CD4-positive, alpha-beta T cell treated with Interleukin-15 for 1 hour (primary cell): ENCODE measurements at places on chromosomes 13 and 19.
A peak's percentile ranks its signal among the peaks of the same experiment; 100 is the strongest.

- DNase-seq, result no peak
Measured at GRCh38 chr13:108315273-108315672, 45.8 kb downstream of the TNFSF13B start.

DNA sequence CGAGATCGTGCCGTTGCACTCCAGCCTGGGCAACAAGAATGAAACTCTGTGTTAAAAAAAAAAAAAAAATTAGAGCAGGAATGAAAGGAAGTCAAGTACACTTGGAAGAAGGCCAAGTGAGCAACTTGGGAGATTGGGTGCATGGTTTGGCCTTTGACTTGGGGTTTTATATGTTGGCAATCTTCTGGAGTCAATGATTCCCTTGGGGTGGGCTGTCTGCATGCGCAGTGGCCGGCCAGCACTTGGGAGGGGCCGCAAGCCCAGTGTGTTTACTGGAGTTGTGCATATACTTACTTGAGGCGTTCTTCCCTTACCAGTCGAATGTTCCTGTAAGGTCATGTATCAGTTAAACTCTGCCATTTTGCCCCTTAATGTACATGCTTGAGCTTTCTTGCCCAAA, 103.9 kb downstream of the FAM216B start:
- no peak for DNase-seq

GRCh38 chr19:56294549-56294948, 20.1 kb downstream of the ZSCAN5A start:
- DNase-seq, result no peak

DNA sequence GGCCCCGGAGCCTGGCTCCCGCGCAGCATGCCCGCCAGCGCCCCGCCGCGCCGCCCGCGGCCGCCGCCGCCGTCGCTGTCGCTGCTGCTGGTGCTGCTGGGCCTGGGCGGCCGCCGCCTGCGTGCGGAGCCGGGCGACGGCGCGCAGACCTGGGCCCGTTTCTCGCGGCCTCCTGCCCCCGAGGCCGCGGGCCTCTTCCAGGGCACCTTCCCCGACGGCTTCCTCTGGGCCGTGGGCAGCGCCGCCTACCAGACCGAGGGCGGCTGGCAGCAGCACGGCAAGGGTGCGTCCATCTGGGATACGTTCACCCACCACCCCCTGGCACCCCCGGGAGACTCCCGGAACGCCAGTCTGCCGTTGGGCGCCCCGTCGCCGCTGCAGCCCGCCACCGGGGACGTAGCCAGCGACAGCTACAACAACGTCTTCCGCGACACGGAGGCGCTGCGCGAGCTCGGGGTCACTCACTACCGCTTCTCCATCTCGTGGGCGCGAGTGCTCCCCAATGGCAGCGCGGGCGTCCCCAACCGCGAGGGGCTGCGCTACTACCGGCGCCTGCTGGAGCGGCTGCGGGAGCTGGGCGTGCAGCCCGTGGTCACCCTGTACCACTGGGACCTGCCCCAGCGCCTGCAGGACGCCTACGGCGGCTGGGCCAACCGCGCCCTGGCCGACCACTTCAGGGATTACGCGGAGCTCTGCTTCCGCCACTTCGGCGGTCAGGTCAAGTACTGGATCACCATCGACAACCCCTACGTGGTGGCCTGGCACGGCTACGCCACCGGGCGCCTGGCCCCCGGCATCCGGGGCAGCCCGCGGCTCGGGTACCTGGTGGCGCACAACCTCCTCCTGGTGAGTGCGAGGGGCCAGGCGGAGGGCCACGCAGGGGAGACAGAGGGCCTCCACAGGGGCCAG, at the start of gene KL:
TSS of gene KL (plus strand) at position 10 of the 909 bp plus-strand sequence. CDS start at position 28, 18 bp downstream.
- DNase-seq, result no peak

DNA sequence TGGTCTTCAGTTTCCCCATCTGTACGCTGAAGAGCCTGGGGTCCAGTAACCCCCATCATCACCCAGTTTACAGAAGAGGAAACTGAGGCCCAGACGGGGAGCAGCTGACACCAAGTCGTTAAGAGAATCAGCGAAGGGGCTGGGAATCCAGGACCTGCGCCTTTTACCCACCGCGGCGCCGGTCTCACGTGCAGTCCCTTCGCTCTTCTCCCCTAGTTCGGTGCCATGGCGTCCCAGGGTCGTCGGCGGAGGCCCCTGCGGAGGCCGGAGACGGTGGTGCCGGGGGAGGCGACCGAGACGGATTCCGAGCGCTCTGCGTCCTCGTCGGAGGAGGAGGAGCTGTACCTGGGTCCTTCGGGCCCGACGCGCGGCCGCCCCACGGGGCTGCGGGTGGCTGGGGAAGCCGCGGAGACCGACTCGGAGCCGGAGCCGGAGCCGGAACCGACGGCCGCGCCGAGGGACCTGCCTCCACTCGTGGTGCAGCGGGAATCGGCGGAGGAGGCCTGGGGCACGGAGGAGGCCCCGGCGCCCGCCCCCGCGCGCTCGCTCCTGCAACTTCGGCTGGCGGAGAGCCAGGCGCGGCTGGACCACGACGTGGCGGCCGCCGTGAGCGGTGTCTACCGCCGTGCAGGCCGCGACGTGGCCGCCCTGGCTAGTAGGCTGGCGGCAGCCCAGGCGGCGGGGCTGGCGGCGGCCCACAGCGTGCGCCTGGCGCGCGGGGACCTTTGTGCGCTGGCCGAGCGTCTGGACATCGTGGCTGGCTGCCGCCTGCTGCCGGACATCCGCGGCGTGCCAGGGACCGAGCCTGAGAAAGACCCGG, 698 bp downstream of the BLOC1S3 start:
- DNase-seq, result no peak

- DNase-seq, result no peak
Measured at GRCh38 chr13:25738342-25739196, 313.2 kb downstream of the SHISA2 start.

GRCh38 chr13:74115133-74115532, 19.1 kb downstream of the KLF12 start:
- DNase-seq, result no peak

DNA sequence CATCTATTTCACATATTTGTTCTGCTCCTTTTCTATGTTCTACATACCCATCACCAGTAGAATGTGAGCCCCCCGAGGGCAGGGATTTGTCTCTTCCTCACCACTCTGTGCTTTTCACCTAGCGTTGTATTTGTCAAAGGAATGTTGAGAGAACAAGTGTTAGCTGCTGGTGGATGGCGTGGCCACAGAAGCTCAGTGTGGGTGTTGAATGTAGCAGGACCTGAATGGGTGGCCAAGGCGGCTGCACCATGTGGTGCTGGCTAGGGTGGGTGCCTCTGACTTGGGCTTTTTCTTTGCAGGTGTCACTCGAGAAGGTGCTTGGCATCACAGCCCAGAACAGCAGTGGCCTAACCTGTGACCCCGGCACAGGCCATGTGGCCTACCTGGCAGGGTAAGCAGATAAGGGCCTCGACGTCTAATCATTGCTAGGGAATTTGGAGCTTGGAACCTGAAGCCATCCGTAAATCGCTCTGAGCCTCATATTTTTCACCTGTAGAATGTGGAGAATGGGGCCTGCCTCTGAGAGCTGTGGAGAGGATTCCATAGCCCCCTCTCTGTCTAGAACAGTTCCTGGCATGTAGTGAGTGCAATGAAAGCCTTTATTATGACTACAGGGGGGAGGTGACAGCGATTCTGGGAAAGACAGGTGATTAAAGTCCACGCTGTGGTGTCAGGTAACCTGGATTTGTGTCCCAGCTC, 3.9 kb downstream of the WDR62 start:
- DNase-seq, result no peak

- DNase-seq, result no peak
Measured at GRCh38 chr13:104854007-104854406, 1681.5 kb downstream of the EFNB2 start.

GRCh38 chr13:31930490-31930889, 101.1 kb upstream of the FRY start:
- DNase-seq, result no peak

DNA sequence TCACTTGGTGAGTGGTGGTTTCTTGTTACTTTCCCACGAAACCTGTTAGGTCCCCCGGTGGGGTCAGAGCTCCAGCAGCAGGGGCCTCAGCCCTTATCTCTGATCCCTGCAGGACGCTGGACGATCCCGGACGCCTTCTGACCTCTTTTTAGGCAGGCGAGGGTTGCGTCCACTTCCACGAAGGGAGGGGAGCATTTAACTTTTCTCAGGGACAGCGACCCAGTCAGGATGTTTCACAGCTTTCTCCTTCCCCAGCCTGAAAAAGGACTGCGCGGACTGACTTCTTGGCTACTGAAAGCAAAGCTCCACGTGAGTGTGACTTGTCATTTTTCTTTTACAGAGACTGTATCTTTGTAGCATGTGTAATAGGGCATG, 692 bp downstream of the ZNF234 start:
- DNase-seq, result no peak

DNA sequence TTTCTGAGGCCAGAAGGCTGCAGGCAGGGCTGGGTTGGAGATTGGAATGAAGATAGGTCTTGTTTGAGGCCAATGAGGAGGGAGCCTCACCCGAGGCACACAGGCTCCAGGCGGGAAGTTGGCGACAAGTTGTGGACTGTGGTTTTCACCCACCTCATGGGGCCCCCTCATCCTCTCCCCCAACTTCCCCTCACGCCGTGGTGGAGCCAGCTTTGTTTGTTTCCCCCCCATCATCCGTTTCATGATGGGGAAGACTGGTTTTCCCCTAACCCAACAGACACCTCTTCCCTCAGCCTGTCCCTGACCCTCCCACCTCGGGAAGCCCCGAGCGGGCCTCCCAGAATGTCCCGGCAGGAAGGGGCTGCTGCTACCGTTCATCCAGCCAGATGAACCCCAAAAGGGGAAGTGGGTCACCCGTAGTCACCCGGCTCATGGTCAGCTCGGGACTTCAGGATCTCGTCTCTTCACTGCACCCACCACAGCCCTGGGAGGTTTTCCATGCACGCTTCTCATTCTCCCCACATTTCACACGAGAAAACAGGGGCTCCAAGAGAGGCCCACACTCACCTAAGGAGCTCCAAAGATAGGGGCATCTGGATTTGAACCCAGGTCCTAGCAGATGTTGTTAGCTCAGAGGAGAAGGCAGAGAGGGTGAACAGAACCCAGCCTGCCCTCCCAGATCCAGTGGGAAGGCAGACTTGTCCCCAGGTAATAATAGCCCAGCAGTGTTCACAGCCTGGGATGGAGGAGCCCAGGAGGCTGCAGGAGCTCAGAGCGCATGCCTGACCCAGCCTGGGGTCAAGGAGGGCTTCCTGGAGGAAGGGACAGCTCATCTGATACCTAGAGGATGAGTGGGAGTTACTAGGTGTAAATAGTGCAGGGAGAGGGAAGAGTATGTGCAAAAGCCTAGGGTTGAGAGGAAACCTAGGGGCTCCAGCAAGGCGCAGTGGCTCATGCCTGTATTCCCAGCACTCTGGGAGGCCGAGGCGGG, 23.5 kb downstream of the CEACAM16 start:
- peak; percentile 69 for DNase-seq

DNA sequence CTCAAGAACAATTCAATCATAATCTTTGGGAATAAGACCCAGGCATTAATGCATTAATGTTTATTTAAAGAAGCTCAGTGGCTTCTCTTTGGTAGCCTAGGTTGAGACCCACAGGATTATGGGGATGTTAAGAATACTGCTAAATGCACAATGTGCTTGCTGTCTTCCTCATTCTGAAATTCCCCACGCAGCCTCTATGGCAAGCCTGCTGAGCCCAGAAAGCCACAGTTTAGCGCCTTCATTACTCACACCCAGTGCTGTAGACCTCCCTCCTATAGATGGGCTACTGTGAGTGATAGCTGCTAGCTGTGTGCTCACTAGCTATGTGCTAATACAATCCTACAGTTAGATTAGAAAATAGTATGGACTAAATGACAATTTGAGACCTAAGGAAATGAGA, 90.6 kb downstream of the TNFSF13B start:
- no peak for DNase-seq

- no peak for DNase-seq
Measured at GRCh38 chr13:64441740-64442139, 2788.4 kb downstream of the PCDH9 start.

- DNase-seq, result no peak
Measured at GRCh38 chr19:41161903-41162302, 31.1 kb upstream of the CYP2S1 start.

DNA sequence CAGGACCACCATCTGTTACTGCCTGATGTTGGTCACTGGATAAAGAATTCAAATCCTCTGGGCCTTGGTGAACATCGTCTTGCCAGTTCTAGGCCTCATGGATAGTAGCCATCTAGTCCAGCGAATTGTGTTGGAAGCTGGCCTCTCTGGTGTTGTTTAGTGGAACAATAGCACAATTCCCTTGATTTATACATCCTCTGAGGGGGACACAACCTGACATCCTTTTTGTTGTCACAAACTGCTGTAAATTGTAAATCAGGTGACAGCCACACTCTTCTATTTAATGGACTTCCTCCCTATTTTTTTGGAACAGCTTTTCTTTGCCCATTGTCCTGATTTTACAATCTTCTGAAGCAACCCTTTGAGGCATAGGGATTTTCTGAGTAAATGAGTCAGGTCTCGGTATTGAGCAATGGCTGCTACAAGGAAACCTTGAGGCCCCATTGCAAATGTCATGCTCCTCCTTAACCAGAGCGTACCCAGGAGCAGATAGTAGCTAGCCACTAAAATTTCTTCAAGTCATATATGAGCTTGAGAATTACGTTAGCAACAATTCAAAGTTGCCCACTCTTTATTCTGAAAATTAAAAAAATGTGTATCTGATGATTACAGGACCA, 263.3 kb downstream of the COG6 start:
- DNase-seq, result no peak

GRCh38 chr13:45511310-45512097, 46.8 kb downstream of the COG3 start:
- peak; percentile 18 for DNase-seq

DNA sequence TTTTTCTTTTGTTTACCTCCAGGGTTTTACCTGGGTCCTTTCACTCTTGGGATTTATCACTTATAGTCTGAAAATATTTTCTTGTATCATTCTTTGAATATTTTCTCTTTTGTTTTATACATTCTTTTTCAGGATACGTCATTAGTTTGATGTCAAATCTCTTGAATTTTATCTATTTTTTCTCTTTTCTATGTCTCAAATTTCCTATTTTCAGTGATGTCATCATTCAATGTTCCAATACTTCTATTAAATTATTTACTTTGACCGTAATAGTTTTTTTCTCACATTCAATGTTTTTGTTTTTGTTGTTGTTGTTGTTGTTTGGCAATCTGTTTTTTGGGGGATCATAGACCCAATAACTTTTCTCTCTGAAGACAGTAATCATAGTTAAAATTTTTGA, 83.5 kb downstream of the PRR20E start:
- DNase-seq, result no peak

DNA sequence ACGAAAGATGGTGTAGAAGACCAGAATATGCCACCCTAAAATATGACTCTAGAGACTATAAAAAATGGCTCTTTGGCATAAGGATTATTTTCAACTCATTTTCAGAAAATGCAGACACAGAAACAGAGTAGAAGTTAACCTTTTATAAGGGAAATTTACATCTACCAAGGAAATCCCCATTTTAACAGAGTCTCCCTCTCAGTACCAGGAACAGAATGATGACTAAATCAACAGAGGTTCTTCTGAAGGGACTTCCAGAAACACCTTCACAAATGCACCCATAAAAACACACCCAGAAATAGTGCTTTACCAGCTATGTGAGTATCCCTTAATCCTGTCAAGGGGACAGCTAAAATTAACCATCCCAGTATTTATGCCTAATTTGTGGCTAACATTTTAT, 29.1 kb downstream of the PLPP2 start:
- DNase-seq, result no peak

GRCh38 chr13:62687732-62688131, 1272.1 kb upstream of the PCDH20 start:
- DNase-seq, result no peak
